ENCODE measurements at places on chromosomes 3 and 15. TPM values are rescaled to one million over a fixed set of nuclear protein-coding genes. Genes with fewer than 3 reads are reported as not detected.

DUOXA1 gene
- total RNA-seq = not detected

IL17RB gene
- not detected for total RNA-seq

- DNase-seq = peak; percentile 30
These were observed 40.5 kb upstream of the CDV3 start for GRCh38 chr3:133532951-133533350.

- DNase-seq = no peak
These were observed 608.2 kb upstream of the CCDC54 start for GRCh38 chr3:106768941-106769480.

DNA sequence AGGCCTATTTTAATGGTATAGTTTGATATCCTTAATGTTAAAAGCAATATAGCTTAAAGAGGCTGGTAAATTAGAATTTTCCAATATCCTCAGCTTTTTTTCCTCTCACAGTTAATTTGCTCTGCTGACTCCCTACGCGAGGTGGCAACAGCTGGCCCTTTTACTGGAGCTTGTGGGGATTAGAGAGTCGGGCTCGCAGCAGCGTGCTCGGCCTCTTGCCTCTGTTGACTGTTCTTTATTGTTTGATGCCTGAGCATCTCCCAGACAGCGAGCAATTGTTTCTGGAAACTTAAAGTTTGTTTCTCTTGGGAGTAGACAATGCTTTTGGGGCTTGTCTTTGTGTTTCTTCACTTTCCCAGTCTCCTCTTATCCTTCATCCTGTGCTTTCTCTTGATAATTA is 80.8 kb downstream of the OPA1 start:
- no peak for DNase-seq

DNA sequence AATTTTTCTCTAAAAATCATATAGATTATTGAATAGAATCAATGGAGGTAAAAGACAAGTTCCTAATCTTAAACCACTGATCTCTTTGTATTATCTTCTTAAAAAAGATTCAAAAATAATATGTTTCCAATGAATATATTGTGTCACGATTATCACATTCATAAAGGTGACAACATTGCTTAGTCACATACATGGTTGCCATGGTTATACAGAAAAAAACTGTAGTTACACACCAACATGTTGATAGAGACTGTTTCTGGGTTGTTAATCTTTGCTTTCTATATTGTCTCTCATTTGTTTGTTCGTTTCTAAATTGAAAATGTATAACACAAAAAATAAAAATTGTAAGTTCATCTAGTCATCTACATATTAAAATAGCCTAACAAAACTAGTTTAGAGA is 376.0 kb upstream of the ALCAM start:
- no peak for DNase-seq

DNA sequence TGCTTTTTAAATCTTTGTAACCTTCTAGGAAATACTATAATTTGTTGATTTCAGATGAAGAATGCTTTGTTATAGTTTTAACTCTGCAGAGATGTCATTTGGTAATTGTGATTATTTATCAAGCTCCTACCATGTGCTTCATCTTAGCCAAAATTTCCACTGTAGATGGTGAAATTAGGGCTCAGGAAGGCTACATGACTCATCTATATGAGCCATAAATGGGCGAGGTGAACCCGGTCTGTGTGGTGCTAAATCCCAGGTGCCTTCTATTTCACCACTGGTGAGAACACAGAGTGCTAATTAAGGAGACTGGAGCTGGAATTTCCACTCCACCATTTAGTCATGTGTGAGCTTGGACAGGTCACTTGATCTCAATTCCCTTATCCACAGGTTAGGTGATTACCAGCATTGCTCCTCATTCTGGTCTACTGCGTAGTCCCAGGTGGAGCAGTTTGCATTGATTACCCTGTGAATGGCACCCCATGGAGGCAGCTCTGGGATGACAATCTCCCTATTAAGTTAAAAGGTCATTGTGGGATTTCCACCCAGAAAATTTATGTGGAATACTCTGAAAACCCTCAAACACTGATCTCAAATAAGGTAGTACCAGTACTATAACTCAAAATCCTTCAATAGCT is 2.8 kb upstream of the CCR3 start:
- DNase-seq = no peak

- peak; percentile 51 for DNase-seq
These were observed 40.8 kb downstream of the KAT2B start for GRCh38 chr3:20080956-20081554.

DNA sequence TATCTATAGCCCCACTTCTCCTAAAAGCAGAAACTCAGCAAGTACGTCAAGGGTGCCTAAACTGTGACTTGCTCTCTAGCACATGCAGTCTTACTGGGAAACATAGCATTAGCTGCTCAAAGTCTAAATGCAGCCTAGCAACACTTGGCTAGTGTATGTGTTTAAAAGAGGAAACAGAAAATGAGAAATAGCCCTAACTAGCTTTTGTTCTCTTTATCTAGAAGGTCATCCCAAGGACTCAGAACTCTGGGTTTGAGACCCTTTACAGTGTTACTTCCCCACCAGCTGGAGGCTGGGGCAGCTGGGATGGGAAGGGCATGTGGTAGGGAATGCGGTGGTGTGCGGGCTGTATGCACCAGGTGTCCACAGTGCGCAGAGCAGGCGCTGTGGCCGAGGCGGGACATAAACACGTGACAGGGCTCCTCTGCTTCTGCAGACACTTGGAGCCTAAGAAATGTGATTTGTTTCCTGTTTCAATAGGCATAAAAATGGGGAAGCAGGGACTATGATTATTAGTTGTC is 13.3 kb downstream of the ETV5 start:
- DNase-seq = no peak

Measured in A172 (cell line).